ENCODE measurements at places on chromosomes 5 and 9. TPM values are rescaled to one million over a fixed set of nuclear protein-coding genes. Genes with fewer than 3 reads are reported as not detected.

- DNase-seq, result no peak
Observed at GRCh38 chr9:38372762-38373619, 19.5 kb upstream of the ALDH1B1 start.

GRCh38 chr9:128442150-128442549 is 13.7 kb upstream of the ODF2 start:
- no peak for DNase-seq

Gene RASGEF1C
- 0.40 TPM for total RNA-seq

- DNase-seq, result no peak
Observed at GRCh38 chr5:116075191-116075831, 9.5 kb upstream of the COMMD10 start.

Data from left ventricle myocardium superior (tissue), 1 donor.